Endothelial cell (in vitro differentiated cells): ENCODE measurements at places on chromosomes 6 and 20. TPM values are rescaled to one million over a fixed set of nuclear protein-coding genes. Genes with fewer than 3 reads are reported as not detected.

TIAM2 gene
- total RNA-seq: 21.1 TPM

DNA sequence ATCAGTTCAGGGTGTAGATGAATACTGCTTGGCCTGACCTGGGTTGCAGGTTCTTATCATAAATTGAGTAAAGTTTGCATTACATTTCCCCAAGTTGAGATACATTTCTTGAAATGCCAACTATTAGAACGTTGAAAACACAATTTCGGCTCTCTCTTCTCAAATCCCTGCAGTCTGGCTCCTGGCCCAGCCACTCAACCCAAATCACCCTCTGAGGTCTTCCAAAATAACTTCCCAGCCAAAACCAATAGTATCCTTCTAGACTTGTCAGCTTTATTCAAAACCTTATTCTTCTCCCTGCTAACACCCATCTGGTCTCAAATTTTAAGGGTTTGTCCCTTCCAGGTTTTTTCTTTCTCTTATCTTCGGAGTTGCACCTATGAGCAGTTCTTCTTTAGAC, 263.6 kb downstream of the EYA4 start:
- H3K27me3 ChIP-seq: no peaks in the 10 kb centered on the region
- no peak for DNase-seq
- H3K27ac ChIP-seq: no peak overlapping the region

PMEPA1 gene
- total RNA-seq: 61.3 TPM

- H3K27ac ChIP-seq: no peak overlapping the region
- no peaks in the 10 kb centered on the region for H3K27me3 ChIP-seq
- peaks cover 7% of the 10 kb centered on the region for H3K4me1 ChIP-seq
- H3K36me3 ChIP-seq: peaks cover 6% of the 10 kb centered on the region
- H3K4me3 ChIP-seq: no peak overlapping the region
Observed at GRCh38 chr6:127496471-127496870, 22.7 kb downstream of the MTCL3 start.

PPARD gene
- total RNA-seq: 38.7 TPM

DNA sequence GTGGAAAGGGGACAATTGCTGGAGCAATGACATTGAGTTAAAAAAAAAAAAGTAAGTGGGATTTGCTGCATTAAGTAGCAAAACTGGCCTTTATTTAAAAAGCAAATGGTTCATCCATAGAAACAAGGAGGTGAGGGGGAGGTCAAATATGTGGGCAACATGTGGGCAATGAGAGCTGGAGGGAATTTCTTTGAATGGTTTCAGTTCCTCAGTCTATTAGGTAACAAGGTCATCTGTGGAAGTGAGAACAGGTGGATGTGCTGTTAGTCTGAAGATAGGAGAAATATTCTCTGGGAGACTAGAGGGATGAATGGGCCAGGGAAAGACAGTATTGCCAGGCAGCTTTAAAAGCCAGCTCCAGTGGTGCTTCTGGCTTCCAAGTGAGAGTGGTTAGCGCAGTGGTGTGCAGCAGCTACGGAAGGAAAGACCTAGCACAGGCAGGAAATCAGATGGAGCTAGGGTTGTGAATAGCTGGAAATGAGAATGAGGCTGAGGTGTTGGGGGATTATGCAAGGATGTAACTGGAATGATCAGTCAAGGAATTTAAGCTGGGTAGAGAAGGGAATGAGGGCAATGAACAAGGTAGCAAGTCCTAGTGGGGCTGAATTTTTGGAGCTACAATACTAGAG, 727.6 kb downstream of the PTPRT start:
- peaks cover 4% of the 10 kb centered on the region for H3K36me3 ChIP-seq
- H3K27ac ChIP-seq: no peak overlapping the region
- H3K4me3 ChIP-seq: no peak overlapping the region
- no peak for DNase-seq
- H3K4me1 ChIP-seq: no peaks in the 10 kb centered on the region
- H3K27me3 ChIP-seq: peaks cover 4% of the 10 kb centered on the region

MEI4 gene
- total RNA-seq: 0.38 TPM

SLC17A2 gene
- total RNA-seq: not detected

- no peak for DNase-seq
- H3K27ac ChIP-seq: no peak overlapping the region
- H3K4me1 ChIP-seq: no peaks in the 10 kb centered on the region
- H3K27me3 ChIP-seq: peaks cover 3% of the 10 kb centered on the region
- H3K4me3 ChIP-seq: no peak overlapping the region
- H3K36me3 ChIP-seq: no peaks in the 10 kb centered on the region
Observed at GRCh38 chr20:6295127-6295866, 172.5 kb upstream of the FERMT1 start.

CYP39A1 gene
- 2.5 TPM for total RNA-seq

ADGRF4 gene
- total RNA-seq: not detected

GNAS-AS1 gene
- total RNA-seq: 4.9 TPM

DNA sequence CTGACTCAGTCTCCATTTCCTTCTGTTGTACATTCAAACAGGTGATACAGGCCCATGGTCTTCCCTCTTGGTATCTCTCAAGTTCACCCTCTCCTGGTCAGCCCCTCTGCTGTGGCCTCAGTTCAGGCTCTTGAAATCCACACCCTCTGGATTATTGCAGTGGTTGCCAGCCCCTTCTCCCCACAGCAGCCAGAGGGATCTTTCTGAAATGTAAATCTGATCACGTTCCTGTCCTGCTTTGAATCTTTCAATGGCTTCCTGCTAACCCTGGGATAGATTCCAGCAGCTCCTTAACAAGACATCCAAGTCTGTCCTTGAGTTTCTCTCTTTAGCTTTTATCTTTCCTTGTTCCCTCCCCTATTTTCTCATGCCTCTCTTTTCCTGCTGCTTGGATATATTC, 22.2 kb downstream of the CHMP4B start:
- H3K4me1 ChIP-seq: peaks cover 75% of the 10 kb centered on the region
- peaks cover 24% of the 10 kb centered on the region for H3K36me3 ChIP-seq
- peak overlapping the region; percentile 89 for H3K27ac ChIP-seq
- peak overlapping the region; percentile 82 for H3K4me3 ChIP-seq
- peaks cover 4% of the 10 kb centered on the region for H3K27me3 ChIP-seq

MYCT1 gene
- 178 TPM for total RNA-seq

- peaks cover 6% of the 10 kb centered on the region for H3K4me1 ChIP-seq
- no peaks in the 10 kb centered on the region for H3K36me3 ChIP-seq
- DNase-seq: no peak
- H3K27ac ChIP-seq: no peak overlapping the region
Observed at GRCh38 chr6:125316621-125317020, 14.9 kb upstream of the HDDC2 start.

SYCP2 gene
- 2.1 TPM for total RNA-seq

DNA sequence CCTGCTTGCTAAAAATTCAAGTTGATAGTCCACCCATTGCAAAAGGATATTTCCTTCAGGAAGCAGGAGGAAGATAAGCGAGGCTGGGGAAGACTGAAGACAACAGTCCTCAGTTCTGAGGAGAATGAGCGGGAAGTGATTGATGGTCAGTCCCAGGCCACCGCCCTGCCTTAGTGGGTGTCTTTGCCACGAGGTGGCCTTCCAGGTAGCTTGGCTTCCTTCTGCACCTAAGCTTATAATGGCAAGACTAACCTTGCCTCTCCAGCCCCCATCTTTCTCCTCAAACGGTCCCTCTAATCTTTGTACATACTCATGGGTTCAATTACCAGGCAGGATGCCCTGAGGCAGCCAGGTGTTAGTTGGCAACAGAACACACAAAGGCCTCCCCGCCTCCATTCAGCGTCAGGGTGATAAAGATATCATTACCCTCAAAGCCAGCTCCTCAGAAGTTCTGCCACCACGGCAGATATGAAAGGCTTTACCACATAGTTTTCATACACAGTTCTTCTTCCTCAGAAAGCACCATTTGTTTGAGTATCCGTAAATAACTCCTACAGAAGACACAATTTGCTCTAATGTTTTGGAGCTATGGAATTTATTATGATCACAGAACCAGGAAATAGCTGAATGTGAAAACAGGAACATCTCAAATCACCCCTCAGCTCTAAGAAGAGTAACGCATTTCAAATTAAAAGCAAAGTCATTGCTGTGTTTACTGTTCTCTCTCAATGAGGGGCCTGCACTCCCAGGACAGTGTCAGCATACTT, 249.4 kb downstream of the ATXN1 start:
- peaks cover 20% of the 10 kb centered on the region for H3K4me1 ChIP-seq
- no peaks in the 10 kb centered on the region for H3K36me3 ChIP-seq
- no peaks in the 10 kb centered on the region for H3K27me3 ChIP-seq
- H3K4me3 ChIP-seq: no peak overlapping the region
- peak overlapping the region; percentile 15 for H3K27ac ChIP-seq

- no peak overlapping the region for H3K4me3 ChIP-seq
- H3K27ac ChIP-seq: no peak overlapping the region
- no peaks in the 10 kb centered on the region for H3K36me3 ChIP-seq
- H3K27me3 ChIP-seq: no peaks in the 10 kb centered on the region
Observed at GRCh38 chr6:105501826-105502344, 99.0 kb upstream of the PREP start.

DNA sequence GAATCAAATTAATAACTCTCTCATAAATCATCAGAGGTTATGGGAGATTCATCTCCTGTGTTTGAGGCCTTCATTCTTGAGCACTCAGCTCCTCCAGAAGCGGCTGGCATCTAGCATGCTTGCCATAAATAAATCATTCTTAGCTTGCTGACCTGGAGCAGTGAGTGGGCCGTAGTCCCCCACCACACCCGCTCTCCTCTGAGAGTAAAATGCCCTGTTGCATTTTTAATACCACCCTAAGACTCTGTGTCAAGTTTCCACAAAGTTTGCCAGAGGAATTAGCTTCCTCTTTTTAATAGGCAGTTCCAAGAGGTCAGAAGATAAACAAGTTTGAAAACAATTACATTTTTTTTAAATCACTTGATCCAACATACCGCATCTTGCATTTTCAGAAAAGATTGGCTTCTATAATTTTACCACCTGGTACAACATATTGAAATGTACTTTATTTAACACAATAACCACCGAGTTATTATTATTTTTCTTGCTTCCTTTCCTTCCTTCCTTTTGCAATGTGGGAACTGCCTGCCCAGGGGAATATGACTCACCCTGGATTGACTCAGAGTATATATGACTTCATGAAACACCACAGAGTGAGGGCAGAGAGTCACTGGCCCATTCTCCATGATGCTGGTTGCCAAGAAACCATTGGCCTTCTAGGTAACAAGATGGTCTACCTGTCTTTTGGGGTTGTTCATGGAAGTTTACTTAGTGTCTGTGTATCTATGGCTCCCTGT, 29.4 kb upstream of the CLIC5 start:
- H3K4me1 ChIP-seq: no peaks in the 10 kb centered on the region
- no peaks in the 10 kb centered on the region for H3K27me3 ChIP-seq
- no peak for DNase-seq
- no peak overlapping the region for H3K4me3 ChIP-seq
- no peaks in the 10 kb centered on the region for H3K36me3 ChIP-seq

DNA sequence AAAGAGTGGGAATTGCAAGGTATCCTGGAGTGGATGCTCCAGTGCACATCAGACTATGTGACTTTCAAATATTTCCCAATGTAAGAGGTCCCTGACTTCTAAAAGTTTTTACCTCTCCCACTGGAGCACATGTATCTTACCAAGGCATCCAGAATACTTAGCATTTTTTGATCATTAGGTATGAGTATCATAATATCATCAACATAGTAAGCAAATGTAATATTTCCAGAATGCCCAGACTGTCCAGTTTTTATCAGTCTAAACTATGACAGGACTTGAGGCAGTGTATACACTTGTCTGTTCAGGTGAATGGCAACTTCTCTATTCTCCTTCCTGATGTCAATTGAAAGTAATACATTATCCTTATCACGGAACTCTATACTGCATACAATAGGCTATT, 924.6 kb upstream of the GJE1 start:
- peaks cover 1% of the 10 kb centered on the region for H3K27me3 ChIP-seq
- no peaks in the 10 kb centered on the region for H3K36me3 ChIP-seq
- H3K27ac ChIP-seq: no peak overlapping the region
- no peak overlapping the region for H3K4me3 ChIP-seq

LGSN gene
- not detected for total RNA-seq

SNAP91 gene
- total RNA-seq: 1.5 TPM

DNA sequence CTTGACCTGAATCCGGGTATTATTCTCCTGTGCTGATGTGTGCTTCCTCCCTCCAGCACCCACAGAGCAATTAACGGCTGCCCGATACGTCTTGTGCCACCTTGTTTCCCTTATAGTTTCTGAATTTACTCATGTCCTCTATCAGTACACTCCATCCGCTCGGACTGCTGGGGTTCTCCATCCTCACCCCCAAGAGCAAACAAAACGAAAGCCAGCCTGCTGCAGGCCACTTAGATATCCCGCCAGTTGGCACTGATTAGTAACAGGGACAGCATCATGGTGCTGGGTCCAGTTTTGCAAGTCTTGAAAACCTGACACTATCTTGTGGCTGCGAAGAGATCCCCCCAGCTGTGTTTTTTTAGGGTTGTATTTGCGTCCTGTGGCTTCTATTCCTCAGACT, 71.8 kb downstream of the SSR1 start:
- H3K4me1 ChIP-seq: peaks cover 13% of the 10 kb centered on the region
- H3K36me3 ChIP-seq: peaks cover 14% of the 10 kb centered on the region
- no peak for DNase-seq
- no peak overlapping the region for H3K27ac ChIP-seq

CALHM5 gene
- total RNA-seq: 7.2 TPM
